Spinal cord (tissue), 10 donors: ENCODE measurements at places on chromosomes 3 and 15. TPM values are rescaled to one million over a fixed set of nuclear protein-coding genes. Genes with fewer than 3 reads are reported as not detected.

PPP2R3A gene
- polyA plus RNA-seq, result 13.1 TPM

DNA sequence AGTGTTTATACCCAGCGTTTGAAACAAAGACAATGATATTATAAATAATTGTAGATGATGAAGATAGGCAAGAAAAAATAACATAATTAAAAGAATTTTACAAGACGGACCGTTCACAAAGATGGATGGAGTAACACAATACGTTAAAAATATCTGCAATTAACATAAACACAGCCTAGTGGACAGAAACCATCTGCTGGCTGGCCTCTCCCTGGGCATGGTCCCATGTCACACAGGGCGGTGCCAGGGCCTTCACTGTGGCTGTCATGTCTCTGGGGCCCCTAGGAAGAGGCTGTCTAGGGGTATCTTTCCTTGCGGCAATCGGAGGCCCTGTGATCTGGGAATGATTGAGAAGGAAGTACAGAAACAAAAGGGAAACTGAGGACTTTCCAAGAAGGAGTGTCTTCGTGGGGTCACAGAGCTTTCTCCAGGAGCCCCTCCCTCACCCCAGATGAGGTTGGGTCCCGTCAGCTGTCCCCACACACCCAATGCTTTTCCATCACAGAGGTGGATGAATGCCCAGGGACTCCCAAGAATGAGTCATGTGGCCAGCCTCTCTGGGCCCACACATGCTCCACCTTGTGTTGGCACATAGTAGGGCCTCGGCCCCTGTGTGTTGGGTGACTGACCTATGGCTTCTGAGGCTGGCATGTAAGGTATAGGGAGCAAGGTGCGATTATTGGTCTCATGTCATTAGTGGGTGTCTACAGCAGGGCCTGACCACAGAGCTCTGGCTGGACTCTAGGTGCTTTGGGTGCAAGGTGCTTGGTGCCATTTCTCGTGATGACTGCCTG, 87.1 kb downstream of the DNAJB8 start:
- H3K27me3 ChIP-seq, result no peaks in the 10 kb centered on the region
- H3K4me3 ChIP-seq, result no peak overlapping the region
- H3K27ac ChIP-seq, result no peak overlapping the region
- peaks cover 24% of the 10 kb centered on the region for H3K36me3 ChIP-seq

DNA sequence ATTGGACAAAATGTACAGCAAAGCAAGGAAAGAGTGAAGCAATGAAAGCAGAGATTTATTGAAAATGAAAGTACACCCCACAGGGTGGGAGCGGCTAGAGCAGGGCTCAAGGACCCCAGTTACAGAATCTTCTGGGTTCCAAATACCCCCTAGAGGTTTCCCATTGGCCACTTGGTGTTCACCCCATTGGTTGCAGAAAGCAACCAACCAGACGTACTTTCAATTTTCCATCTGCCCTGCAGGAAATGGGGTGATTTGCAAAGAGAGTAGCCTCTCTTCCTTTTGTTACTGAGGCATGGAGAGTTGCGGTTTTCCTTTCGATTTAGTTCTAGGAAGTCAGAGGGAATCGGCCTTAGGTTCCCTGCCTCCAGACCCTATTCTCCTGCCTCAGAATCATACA, 2.4 kb downstream of the PML start:
- H3K4me3 ChIP-seq, result no peak overlapping the region
- peaks cover 33% of the 10 kb centered on the region for H3K4me1 ChIP-seq
- no peaks in the 10 kb centered on the region for H3K27me3 ChIP-seq
- DNase-seq, result no peak
- H3K36me3 ChIP-seq, result peaks cover 12% of the 10 kb centered on the region
- H3K27ac ChIP-seq, result no peak overlapping the region

DNA sequence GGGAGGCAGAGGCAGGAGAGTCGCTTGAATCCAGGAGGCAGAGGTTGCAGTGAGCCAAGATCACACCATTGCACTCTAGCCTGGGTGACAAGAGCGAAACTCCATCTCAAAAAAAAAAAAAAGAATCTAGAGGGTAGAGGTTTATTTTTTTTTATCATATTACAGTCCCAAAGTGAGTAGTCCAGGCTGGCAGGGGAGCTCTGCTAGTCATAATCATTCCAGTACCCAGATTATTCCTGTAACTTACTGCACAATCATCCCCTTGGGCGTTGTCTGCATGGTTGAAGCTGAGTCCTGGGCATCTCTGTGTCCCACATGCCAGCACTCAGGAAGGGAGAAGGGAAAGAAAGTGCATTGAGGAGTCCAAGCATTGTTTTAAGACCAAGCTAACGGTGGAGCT, 8.5 kb downstream of the CRELD1 start:
- no peaks in the 10 kb centered on the region for H3K27me3 ChIP-seq
- H3K27ac ChIP-seq, result no peak overlapping the region
- DNase-seq, result no peak
- no peak overlapping the region for H3K4me3 ChIP-seq
- peaks cover 57% of the 10 kb centered on the region for H3K36me3 ChIP-seq

DNA sequence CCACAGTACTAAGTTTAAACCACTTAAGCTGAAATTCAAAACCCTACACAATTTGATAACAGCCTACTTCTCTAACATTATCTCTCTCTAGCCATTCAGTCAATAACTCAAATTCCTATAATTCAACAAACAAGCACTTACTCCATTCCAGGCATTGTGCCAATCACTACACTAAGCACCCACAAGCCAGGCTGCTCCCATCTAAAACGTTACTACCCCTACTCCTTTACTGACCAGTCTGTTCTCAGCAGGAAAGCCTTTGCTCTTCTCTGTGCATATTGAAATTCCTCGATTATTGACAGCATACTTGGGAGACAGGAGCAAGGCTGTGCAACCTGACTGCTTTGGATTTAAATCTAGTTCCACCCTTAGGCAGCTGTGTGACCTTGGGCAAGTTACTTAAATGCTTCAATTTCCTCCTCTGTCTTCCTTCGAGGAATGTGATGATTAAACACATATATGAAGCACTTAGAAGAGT, 177.2 kb upstream of the THBS1 start:
- no peaks in the 10 kb centered on the region for H3K27me3 ChIP-seq
- H3K4me3 ChIP-seq, result no peak overlapping the region
- no peaks in the 10 kb centered on the region for H3K36me3 ChIP-seq
- no peak for DNase-seq
- H3K4me1 ChIP-seq, result no peaks in the 10 kb centered on the region

- no peak for DNase-seq
- no peak overlapping the region for H3K27ac ChIP-seq
- H3K4me3 ChIP-seq, result no peak overlapping the region
- no peaks in the 10 kb centered on the region for H3K27me3 ChIP-seq
- no peaks in the 10 kb centered on the region for H3K36me3 ChIP-seq
These were observed 223.1 kb downstream of the RPLP1 start for GRCh38 chr15:69675731-69676130.

DNA sequence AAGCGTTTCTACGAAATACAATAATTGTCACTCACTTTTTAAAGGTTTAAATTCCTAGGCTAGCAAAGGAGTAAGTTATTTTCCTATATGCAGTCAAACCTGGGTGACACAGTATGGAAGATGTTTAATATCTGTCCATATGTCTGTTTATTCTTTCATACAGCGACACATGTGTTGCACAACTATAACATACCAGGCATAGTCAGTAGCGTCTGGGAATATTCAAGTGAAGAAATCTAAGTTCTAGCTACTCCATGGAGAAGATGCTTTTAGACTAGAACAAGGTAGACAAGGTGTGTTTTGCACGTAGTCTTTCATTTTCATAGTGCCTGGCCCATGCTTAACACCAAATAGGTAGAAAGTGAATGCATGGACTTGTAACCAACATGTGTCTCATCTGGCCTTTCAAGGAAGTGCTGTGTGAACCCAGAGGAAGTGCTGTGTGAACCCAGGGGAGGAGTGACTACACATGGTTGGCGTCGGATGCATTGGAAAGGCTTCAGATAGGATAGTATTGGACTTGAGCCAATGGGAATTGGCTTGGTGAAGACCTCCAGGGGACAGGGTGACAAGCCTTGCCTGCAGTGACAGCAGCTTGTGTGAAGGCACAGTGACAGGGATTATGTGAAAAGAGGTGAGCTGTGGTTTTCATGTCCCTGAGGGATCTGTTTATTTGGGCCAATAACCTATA, 267.0 kb downstream of the PTPRG start:
- H3K4me1 ChIP-seq, result peaks cover 9% of the 10 kb centered on the region
- no peak for DNase-seq
- H3K27me3 ChIP-seq, result no peaks in the 10 kb centered on the region
- H3K4me3 ChIP-seq, result no peak overlapping the region

- DNase-seq, result no peak
- no peak overlapping the region for H3K4me3 ChIP-seq
- no peaks in the 10 kb centered on the region for H3K36me3 ChIP-seq
- H3K4me1 ChIP-seq, result no peaks in the 10 kb centered on the region
These were observed 93.6 kb upstream of the OSTN start for GRCh38 chr3:191105418-191105817.

DNA sequence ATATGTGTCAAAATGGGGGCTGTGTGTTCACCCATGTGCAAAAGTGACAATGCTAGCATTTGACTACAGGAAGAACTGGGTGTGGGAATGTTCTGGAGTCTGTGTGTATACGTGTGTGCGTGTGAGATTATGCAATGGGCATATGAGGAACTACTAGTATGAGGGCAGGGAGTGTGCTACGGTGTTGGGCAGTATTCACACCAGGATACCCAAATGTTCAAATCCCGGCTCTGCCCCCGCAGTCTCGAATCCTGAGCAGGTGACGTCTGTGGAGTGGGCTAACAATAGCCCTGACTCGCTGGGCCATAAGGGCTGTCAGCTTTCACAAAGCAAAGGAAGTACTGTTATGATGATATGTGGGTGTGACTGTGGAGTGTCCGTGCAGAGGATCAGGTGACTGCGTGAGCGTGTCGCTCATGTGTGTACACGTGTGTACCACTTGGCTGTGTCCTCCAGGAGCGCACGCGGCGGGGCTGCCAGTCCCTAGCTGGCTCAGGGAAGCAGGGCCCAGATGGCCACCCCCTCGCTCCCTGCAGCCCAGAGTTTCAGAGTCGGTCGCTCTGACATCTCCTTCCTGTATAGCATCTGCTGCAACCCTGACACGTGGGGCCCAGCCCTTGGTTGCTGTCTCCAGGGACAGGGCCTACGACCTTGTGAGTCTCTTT, 27.2 kb downstream of the IQSEC1 start:
- H3K27ac ChIP-seq, result peak overlapping the region; percentile 89
- H3K27me3 ChIP-seq, result no peaks in the 10 kb centered on the region
- H3K4me1 ChIP-seq, result peaks cover 92% of the 10 kb centered on the region
- peaks cover 5% of the 10 kb centered on the region for H3K36me3 ChIP-seq
- H3K4me3 ChIP-seq, result no peak overlapping the region

GRCh38 chr15:72136170-72137051, 18.2 kb downstream of the SENP8 start:
- no peak overlapping the region for H3K27ac ChIP-seq
- no peaks in the 10 kb centered on the region for H3K4me1 ChIP-seq
- no peak for DNase-seq
- H3K4me3 ChIP-seq, result no peak overlapping the region
- H3K27me3 ChIP-seq, result no peaks in the 10 kb centered on the region
- H3K36me3 ChIP-seq, result no peaks in the 10 kb centered on the region

DNA sequence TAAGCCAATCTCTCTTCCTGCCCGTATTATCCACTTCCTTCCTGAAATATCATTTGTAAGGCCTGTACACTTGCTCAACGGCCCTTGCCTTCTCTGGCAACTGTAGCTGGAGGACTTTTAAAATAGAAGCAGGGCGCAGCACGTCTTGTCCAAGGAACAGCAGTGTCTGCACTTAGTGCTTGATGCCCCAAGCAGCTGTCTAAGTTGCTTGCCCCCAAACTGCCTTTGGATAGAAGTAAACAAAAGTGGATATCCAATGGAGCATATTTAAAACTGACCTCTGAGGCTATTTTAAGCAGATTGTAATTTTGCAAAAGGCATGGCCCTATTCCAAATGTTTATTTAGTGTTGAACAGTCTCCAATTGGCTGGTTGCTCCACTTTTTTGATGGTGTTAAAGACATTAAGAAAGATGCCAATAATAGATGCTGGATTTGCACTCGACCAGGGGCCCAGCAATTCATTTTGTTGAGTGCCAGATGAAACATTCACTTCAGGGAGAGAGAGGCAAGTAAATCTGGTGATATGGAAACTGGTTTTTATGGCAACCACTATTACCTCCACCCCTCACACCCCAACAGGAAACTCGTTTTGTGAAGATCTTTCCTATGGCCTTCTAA, 526.8 kb upstream of the TBL1XR1 start:
- H3K27me3 ChIP-seq, result no peaks in the 10 kb centered on the region
- H3K36me3 ChIP-seq, result no peaks in the 10 kb centered on the region
- no peak overlapping the region for H3K27ac ChIP-seq
- no peak overlapping the region for H3K4me3 ChIP-seq
- peaks cover 3% of the 10 kb centered on the region for H3K4me1 ChIP-seq

THRB gene
- 4.8 TPM for polyA plus RNA-seq

ARPIN gene
- 25.2 TPM for polyA plus RNA-seq

LTF gene
- 0.49 TPM for polyA plus RNA-seq

ALDH1A3 gene
- polyA plus RNA-seq, result 2.5 TPM
